Thyroid gland (tissue), 4 donors: ENCODE measurements at places on chromosomes 7 and 10. TPM values are rescaled to one million over a fixed set of nuclear protein-coding genes. Genes with fewer than 3 reads are reported as not detected.

GRCh38 chr7:69889976-69890351 is 291.7 kb downstream of the AUTS2 start:
- H3K27ac ChIP-seq, result no peak overlapping the region
- no peak for DNase-seq
- H3K4me3 ChIP-seq, result no peak overlapping the region

GRCh38 chr7:67553378-67553777 is 556.7 kb downstream of the TYW1 start:
- DNase-seq, result no peak
- no peak overlapping the region for H3K27ac ChIP-seq
- no peaks in the 10 kb centered on the region for H3K4me1 ChIP-seq
- H3K27me3 ChIP-seq, result no peaks in the 10 kb centered on the region
- no peaks in the 10 kb centered on the region for H3K36me3 ChIP-seq

GRCh38 chr7:156109988-156110387 is 297.7 kb upstream of the SHH start:
- H3K27ac ChIP-seq, result no peak overlapping the region
- no peak for DNase-seq
- H3K36me3 ChIP-seq, result no peaks in the 10 kb centered on the region

DNA sequence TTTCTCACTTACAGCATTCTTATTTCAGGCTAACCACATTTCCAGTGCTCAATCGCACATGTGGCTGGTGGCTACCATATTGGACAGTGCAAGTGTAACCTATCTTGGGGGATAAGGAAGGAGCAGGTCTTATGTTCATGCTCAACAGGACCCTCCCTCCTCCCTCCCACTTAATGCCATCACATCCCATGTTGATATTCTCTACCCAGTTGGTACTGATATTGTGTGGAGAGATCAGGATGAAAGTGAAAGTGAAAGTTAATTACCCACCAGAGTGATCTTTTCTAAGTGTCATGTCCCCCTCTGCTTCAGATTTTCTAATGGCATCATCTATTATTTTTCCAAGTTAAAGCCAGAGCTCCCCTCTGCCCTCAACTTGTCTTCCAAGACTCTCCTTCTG is 91.6 kb downstream of the BMPER start:
- H3K27me3 ChIP-seq, result no peaks in the 10 kb centered on the region
- H3K4me3 ChIP-seq, result no peak overlapping the region
- no peaks in the 10 kb centered on the region for H3K36me3 ChIP-seq
- DNase-seq, result no peak
- no peak overlapping the region for H3K27ac ChIP-seq

DNA sequence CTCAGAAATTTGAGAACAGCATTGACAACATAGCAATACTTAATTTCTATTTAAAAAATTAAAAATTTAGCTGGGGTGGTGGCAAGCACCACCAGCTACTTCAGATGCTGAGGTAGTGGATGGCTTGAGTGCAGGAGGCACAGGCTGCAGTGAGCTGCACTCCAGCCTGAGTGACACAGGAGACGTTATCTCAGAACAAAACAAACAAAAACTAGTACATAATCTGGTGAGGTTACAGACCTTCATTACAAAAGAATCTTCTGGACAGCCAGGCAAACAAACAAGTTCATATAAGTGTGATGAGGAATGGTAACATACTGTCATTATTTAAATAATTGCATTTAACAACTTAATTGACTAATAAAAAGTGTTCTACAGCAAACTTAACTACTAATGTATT is 77.0 kb upstream of the OIT3 start:
- no peak for DNase-seq
- no peak overlapping the region for H3K27ac ChIP-seq
- H3K27me3 ChIP-seq, result no peaks in the 10 kb centered on the region
- H3K4me1 ChIP-seq, result no peaks in the 10 kb centered on the region
- no peak overlapping the region for H3K4me3 ChIP-seq

DNA sequence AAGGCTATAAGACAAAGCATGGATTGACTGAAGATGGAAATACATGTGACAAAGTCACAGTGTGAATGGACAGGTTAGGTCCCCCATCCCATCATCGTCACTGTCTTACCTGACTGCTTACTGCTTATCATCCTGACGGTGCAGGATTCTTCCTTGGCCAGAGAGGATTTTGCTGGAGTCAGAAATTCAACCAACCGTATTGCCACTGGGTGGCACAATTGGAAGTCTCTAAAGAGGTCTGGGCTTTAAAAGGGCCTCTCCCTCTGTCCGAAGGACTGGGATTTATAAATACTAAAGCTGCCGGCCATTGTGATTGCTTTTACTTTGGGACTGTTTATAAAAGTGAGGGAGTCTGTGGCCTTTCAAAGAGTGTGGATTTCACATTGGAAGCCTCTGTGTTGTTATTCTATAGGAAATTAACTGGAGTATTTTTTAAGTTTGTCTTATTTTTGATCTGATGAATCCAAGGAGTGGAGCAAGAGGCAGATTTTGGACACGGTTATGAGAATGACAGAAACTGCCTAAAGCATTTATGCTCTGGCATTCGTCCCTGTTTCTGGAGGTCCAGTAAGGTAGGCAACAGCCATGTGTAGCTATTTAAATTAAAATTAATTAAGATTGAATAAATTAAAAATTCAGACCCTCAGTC is 113.3 kb upstream of the CREB5 start:
- no peaks in the 10 kb centered on the region for H3K4me1 ChIP-seq
- DNase-seq, result peak; percentile 47
- no peak overlapping the region for H3K4me3 ChIP-seq
- no peaks in the 10 kb centered on the region for H3K36me3 ChIP-seq

DNA sequence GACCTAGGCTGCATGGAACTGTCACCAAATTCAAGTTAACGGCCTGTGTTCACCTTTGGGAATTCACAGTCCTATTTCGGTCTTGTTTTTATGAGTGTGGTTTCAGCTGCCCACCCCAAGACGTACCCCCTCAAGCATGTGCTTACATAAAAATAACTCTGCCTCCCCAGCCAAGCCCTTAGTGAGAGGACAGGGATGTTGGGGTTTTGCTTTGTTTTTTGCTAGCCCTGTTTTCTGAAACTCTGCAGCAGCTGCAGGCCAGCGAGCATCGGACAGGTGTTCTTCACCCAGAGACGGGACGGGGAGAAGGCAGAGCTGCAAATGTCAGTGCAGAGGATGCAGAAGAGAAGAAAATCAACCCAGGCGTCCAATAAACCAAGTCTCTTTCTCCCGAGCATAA is 13.5 kb downstream of the CHST15 start:
- H3K27me3 ChIP-seq, result no peaks in the 10 kb centered on the region
- H3K4me1 ChIP-seq, result peaks cover 24% of the 10 kb centered on the region
- no peak overlapping the region for H3K27ac ChIP-seq
- H3K36me3 ChIP-seq, result no peaks in the 10 kb centered on the region
- DNase-seq, result no peak

- no peak overlapping the region for H3K27ac ChIP-seq
- no peaks in the 10 kb centered on the region for H3K36me3 ChIP-seq
- H3K27me3 ChIP-seq, result no peaks in the 10 kb centered on the region
- no peak overlapping the region for H3K4me3 ChIP-seq
- no peak for DNase-seq
Observed at GRCh38 chr10:113137941-113138685, 188.1 kb downstream of the TCF7L2 start.

DNA sequence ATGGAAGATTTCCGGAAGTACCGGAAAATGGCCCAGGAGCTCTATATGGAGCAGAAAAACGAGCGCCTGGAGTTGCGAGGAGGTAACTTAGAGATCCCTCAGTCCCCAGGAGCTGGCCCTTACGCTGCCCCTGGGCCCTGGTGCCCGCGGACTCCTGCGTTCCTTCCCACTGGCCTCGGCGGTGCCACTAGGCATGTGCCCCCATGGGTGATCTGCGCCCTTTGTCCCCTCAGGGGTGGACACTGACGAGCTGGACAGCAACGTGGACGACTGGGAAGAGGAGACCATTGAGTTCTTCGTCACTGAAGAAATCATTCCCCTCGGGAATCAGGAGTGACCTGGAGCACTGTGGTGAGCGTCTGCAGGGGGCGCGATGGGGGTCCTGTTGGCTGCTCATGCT is 24.2 kb upstream of the CHST12 start:
- peaks cover 65% of the 10 kb centered on the region for H3K36me3 ChIP-seq
- no peak for DNase-seq

GRCh38 chr10:32955299-32955772 is 2.7 kb downstream of the ITGB1 start:
- DNase-seq, result no peak
- peak overlapping the region; percentile 79 for H3K27ac ChIP-seq
- H3K27me3 ChIP-seq, result no peaks in the 10 kb centered on the region
- H3K36me3 ChIP-seq, result no peaks in the 10 kb centered on the region
- no peak overlapping the region for H3K4me3 ChIP-seq

GRCh38 chr10:60208676-60209269 is 180.9 kb downstream of the ANK3 start:
- no peaks in the 10 kb centered on the region for H3K36me3 ChIP-seq
- no peak for DNase-seq
- H3K4me1 ChIP-seq, result no peaks in the 10 kb centered on the region
- H3K4me3 ChIP-seq, result no peak overlapping the region

GRCh38 chr7:36621396-36621795 is 102.9 kb downstream of the AOAH start:
- DNase-seq, result no peak
- no peak overlapping the region for H3K4me3 ChIP-seq
- H3K27ac ChIP-seq, result no peak overlapping the region

DNA sequence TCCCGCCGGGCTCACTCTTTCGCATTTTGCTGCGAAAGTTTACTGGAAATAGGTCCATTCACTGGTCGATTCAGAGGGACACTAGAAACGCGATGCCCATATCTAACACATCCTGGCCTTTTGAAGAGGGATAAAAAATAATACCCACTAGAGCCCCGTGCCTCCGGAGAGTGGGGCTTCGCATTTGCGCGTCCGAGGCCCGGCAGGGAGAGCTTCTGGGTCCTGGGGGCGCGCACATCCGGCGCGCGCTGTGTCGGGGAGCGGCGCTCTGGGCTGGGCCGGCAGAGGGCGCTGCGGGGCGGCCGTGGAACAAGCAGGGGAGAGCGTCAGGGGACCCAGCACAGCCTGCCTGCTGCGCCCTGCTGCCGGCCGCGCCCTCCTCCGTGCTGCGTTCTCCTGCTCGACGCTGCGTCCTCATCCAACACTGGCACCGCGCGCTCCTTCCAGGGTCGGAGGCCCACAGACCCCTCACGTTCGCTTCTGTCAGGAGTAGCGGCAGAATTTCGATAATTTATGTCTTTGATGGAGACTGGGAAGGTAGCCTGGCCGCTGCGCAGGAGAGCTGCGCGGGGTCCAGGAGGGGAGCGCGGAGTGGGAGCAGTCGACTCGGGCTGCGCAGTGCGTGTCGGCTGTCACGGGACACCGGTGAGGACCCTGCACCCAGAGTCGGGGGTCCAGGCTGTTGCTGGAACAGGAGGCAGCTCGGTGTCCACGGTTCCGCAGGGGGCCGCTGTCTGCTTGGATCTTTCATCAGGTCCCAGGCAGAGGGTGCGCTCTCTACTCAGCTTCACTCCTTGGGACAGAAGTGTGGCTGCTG is 41.5 kb upstream of the ZNF32 start:
- peaks cover 10% of the 10 kb centered on the region for H3K4me1 ChIP-seq
- peak overlapping the region; percentile 74 for H3K27ac ChIP-seq
- peak; percentile 78 for DNase-seq
- no peaks in the 10 kb centered on the region for H3K36me3 ChIP-seq

- H3K36me3 ChIP-seq, result peaks cover 6% of the 10 kb centered on the region
- H3K4me1 ChIP-seq, result peaks cover 29% of the 10 kb centered on the region
- DNase-seq, result no peak
- no peaks in the 10 kb centered on the region for H3K27me3 ChIP-seq
- no peak overlapping the region for H3K27ac ChIP-seq
Observed at GRCh38 chr10:119421891-119422681, 120.4 kb downstream of the RGS10 start.

DNA sequence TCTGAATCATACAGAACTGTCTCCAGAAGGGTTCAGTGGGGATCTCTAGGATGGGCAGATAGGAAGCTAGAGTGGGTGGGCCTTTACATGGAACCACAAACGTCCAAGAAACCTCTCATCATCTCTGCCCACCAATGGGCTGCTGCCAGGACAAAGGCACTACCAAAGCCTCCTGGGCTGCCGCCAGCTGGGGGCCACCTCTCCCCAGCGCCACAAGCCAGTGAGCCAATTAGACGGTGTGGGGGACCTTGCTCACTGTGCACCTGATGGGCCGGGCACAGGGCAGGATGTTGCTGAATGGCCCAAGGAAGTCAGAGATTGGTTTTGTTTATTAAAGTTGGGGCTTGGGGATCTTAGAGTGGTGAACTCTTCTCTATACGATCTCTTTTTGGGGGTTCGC is 242.1 kb downstream of the MGMT start:
- H3K36me3 ChIP-seq, result no peaks in the 10 kb centered on the region
- no peak for DNase-seq
- H3K27me3 ChIP-seq, result no peaks in the 10 kb centered on the region
- H3K27ac ChIP-seq, result no peak overlapping the region
- peaks cover 5% of the 10 kb centered on the region for H3K4me1 ChIP-seq

DNA sequence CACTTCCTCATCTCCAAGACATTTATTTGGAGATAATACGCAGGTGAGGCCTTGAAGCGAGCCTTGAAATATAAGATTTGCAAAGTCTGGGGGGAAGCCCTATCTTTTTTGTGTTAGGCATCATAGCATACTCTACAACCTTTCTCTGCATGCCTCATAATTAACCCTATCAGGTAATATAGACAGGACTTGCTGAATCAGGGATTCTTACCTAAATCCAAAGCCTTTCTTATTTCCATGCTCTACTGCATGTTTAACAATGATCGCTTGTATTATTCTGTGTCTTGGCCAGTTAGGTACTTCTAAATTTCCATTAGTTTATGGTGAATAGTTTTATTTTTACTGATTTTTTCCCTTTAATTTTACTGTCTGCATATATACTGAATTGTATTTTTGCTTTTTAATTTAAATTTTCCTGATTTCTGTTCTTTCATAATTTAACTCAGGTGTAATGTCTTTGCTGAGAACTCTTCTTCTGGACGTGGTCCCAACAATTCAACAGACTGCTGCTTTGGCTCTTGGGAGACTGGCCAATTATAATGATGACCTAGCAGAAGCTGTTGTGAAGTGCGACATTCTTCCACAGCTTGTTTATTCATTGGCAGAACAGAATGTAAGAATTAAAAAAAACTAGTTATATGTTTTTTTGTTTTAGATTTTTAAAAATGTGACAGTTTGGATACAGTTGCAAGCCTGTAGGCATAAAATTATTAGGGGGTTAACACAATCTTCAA is 19.3 kb downstream of the SPAG6 start:
- DNase-seq, result peak; percentile 10
- no peaks in the 10 kb centered on the region for H3K4me1 ChIP-seq
- no peak overlapping the region for H3K4me3 ChIP-seq
- no peak overlapping the region for H3K27ac ChIP-seq
- H3K27me3 ChIP-seq, result no peaks in the 10 kb centered on the region

LIPA gene
- 45.8 TPM for total RNA-seq

PNLIP gene
- not detected for total RNA-seq

SPOCK2 gene
- 4.3 TPM for total RNA-seq

NAT16 gene
- not detected for total RNA-seq

PRPS1L1 gene
- not detected for total RNA-seq
